Spleen (tissue), 13 donors: ENCODE measurements at places on chromosomes 4 and X. TPM values are rescaled to one million over a fixed set of nuclear protein-coding genes. Genes with fewer than 3 reads are reported as not detected.
A peak's percentile ranks its signal among the peaks of the same experiment; 100 is the strongest.

Gene CLDN22
- not detected for total RNA-seq

Gene ARR3
- total RNA-seq: not detected

Gene ERAS
- not detected for total RNA-seq

DNA sequence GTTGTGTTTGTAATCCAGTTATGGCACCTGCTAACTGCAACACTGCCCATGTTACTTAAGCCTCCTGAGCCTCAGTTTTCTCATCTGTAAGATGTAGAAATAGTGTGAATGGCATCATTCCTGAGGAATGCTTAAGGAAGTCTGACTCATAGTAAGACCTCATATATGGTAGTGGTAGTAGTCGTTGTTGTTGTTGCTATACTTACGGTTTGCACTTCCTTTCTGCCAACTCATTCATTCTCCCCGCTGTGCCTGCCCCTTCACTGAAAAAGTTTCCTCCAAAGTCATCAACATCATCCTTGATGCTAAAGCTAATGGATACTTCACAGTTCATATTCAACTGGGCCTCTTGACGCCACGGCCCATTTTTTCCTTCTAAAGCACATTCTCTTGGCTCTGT is 54.2 kb upstream of the SPANXN3 start:
- no peak for DNase-seq

Gene HEPH
- 20.8 TPM for total RNA-seq

Gene PDS5A
- total RNA-seq: 65.6 TPM

DNA sequence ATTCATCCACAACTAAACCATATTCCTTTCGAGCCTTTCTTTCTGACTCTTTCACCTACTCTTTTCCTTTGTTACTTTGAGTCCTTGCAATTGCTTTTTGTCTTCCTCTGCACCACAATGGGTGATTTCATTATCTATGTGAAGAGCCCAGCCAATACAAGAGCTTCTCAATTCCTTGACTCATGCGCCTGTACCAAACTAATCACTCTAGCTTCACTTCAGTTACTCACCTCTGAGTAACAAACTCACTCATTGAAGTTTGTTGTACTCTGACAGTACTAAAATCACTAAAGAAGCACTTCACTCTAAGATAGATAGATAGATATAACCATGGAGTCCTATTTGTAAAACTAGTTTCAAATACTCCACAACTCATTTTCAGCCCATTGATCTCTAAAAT is 191.7 kb upstream of the EPHA5 start:
- DNase-seq: no peak

GRCh38 chr4:2075987-2076907 is 17.1 kb downstream of the NAT8L start:
- peak; percentile 72 for DNase-seq

DNA sequence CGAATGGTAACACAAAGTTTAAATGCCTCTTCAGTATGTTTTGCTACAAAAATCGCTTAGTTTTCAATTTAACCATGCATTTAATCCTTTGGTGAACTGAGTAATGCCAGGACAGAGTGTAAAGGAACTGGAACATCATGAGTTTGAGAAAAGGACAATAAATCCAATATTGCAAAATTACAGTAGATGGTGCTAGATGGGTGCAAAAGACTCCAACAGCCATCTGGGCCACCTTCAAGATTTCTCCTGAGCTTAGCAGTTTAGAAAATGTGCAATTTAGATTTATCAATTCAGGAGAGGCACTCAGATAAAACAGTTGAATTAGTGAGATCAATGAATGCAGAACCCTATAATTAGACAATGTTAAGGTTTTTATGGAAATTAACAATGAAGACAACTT is 33.2 kb upstream of the MID1IP1 start:
- DNase-seq: no peak

DNA sequence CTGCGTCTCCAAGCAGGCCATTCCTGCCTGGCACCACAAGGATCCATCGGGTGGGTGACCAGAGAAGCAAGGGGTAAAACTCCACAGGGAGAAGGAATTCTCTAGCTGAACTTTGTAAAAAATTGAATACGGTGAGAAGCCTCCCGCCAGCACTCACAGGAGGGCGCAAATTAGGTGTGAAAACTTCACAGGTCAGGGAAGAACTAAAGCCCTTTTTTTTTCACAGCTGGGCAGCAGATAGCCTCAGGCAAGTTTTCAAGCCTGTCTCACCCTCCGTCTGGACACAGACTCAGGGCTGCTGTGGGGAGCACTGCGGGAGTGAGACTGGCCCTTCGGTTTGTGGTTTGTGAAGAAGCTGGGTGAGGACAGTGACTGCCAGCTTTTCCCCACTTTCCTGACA is 224.1 kb upstream of the FGF16 start:
- DNase-seq: no peak

Gene DYNLT3
- total RNA-seq: 29.8 TPM

Gene RAB33A
- total RNA-seq: 4.1 TPM

- no peak for DNase-seq
Observed at GRCh38 chrX:38548508-38548907, 12.8 kb upstream of the TSPAN7 start.

DNA sequence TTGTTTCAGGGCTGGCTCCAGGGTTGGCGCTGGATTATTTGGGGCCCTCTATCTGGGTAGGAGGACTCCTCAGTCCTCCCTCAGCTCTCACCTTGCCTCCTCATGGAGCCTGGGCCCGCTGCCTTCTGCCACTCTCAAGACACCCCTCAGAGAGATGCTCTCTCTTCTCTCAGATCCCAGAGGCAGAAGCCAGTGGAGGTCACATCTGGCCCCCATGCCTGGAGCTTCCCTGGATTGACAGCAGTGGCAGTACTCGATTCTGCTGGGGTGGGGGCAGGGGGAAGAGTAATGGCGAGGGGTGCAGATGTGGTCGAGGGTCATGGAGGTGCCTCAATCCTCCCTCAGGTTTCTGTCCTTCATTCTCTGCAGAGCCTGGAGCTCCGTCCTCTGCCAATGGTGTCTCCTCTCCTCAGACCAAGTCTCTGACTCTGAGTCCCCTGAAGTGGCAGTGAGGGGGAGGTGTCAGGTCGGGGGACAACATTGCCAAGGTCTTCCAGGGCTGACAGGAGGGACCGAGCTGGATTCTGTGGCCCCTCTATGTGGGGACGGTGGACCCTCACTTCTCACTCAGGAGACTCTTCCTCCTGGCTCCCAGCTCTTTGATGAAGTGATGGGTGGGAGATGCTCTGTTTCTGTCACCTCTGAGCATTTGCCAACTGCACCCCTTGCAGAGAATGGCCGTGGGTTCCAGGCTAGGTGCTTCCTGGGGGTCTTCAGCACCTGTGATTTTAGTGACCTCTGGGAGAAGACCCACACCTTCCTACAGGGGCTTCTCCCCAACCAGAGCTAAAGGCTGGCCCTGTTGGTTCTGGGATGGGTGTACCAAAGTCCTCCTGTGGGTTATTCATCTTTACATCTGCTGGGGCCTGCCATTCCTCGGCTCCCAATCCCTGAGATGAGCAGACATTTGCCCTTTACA is 10.9 kb upstream of the HSFX1 start:
- peak; percentile 46 for DNase-seq

- no peak for DNase-seq
Observed at GRCh38 chr4:88816360-88816759, 118.7 kb upstream of the NAP1L5 start.

DNA sequence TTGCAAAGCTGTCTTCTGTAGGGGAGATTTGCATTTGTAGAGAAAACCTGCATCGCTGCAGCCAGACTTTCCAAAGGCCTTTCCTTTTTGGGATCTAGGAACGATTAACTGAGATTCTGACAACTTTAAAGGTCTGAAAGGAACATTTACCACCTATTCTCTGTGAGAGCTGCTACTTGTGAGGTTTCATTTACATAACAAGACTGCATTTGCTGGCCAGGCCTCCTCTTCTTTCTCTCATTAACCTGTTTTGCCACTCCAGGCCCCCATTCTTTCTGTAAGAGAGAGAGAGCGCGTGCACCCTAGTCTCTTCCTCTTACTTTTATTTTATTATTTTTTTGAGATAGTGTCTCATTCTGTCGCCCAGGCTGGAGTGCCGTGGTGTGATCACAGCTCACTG is 31.6 kb downstream of the TMEM31 start:
- DNase-seq: no peak

DNA sequence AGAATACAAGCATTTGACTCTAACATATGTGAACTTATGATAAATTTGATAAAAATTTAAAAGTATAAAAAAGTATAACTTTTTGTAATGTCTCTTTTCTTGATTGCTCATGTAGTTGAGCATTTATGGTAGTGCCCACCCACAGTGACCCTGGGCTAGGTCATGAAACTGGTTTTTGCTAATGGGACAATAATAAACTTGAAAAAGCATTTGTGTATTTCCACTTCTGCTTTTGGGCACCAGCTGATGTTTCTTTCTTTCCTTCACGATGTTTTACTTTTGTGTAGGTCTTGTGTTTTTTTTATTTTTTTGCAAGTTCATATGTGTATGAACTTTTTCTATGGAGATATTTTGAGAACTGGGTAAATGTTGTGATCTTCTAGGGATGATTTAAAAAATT is 313.1 kb downstream of the CBLL2 start:
- no peak for DNase-seq

DNA sequence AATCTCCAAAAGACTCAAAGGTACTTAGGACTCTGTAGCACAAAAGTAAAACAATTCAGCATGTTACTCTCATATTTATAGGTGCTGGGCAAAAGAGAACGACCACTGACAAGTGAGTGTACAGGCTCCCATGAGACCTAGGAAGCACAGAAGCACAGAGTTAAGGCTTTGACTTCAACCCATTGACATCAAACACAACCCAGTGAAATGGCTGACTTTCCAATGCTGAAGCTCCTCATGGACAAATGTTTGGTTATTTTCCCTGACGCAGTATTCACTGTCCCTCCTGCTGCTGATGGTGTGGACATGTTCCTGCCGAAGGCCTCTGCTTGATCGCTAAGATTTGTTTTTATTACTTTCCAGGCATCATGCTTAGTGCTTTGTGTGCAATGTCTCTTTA is 148.7 kb downstream of the TSPAN5 start:
- DNase-seq: no peak

DNA sequence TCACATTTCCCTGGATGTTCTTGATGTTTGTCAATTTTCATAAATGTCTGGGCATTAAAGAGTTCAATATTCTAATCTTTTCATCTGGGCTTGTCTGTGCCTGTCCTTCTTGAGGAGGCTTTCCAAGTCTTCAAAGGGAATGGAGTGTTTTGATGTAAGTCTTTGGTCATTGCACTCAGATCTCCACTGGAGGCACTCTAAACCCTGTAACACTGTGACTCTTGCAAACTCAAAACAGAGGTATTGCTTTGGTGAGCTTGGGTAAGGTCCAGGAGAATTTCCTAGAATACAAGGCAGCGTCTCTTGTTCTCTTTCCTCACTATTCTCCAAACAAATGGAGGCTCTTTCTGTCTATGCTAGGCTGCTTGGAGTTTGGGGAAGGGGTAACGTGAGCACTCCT is 1118.1 kb upstream of the PABPC4L start:
- no peak for DNase-seq

GRCh38 chr4:589219-589963 is 13.3 kb upstream of the TMEM271 start:
- no peak for DNase-seq

DNA sequence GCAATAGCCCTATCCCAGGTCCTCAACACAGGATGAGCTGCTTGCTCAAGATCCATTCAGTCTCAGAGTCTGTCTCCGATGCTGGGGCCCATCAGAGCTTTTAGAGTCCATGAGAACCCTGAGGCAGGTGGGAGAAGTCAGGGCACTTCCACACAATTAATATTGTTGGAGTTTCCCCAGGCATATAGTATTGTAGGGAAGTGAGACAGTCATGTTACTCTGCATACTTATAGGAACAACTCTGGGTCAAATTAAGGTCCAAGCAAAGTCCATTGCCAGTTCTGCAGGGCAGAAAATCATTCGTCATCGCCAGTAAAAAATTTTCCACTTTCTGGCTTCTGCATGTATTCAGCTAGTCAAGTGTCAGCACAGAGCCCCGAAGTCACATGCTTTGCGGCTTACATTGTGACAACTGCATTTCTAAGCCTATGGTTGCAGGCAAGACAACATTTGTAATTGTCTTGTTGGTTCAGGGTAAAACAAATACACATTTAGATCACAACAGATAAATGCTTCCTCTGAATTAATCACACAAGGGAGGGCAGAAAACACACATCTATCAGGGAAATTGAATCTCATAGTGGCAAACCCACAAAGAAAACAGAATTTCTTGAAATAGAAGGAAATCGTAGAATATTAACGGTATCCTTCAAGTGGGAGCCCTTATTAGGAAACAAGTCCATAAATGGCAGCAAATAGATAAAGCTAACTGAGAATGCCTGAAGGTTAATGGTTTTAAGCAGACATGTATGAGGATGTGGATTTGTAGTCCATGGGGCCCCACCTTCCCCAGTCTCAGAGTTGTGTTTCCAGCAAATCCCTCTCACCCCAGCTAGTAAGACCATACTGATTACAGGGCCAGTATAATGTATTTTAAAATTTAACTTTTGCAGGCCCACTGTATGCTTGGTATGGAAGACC is 412.1 kb upstream of the RASGEF1B start:
- DNase-seq: no peak

- peak; percentile 64 for DNase-seq
Observed at GRCh38 chr4:8702516-8703400, 110.2 kb downstream of the CPZ start.

- no peak for DNase-seq
Observed at GRCh38 chr4:88240297-88240714, 44.1 kb downstream of the PPM1K start.

Gene CORIN
- total RNA-seq: 12.3 TPM

Gene HAUS7
- total RNA-seq: 23.6 TPM

GRCh38 chr4:110073053-110073845 is 125.2 kb downstream of the ELOVL6 start:
- no peak for DNase-seq

GRCh38 chrX:68112321-68112720 is 321.0 kb downstream of the OPHN1 start:
- no peak for DNase-seq

DNA sequence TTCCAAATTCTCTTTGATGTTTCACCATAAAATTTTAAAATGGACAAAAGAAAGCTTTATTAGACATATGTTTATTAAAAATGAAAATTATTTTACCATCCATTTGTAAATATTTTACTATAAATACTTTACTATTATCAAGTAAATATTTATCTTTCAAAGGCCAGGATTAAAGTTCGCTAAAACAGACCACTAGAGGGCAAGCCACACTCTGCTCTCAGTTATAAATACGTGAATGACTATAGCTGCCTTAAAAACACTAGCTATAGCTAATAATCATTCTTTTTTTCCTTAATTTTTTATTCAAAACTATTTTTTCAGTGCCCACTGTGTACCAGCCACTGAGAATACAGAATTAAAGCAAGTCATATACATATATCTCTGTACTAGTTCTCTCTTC is 38.6 kb downstream of the UNC5C start:
- DNase-seq: no peak
